ENCODE measurements at places on chromosomes 16 and 17.

DNA sequence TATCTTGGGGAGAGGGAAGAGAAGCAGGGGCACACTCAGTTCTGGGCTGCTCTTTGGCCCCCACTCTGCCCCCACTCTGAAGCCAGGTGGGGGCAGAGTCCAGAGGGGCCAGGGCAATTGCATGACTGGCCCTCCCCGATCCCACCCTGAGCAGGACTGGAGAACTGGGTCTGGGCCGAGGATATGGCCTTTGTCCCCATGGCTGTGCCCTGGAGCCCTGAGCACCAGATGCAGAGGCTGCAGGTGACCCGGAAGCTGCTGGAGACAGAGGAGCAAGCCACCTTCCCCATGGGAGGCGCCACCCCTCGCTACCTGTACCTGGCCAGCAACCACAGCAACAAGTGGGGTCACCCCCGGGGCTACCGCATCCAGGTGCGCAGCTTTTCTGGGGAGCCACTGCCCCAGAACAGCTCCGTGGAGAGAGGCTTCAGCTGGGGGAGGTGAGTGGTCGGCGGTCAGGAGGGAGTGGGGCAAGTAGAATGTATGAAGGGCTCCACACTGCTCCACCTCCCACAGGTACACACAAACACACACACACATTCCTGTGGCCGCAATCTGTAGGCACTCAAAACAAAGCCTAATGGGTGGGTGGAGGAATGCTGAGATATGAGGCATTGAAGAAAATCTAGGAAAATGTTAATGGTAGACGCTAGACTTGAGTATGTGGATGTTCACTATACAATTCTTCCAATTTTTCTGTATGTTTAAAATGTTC is 21.4 kb downstream of the AOC3 start:
- no peak for ATAC-seq

DNA sequence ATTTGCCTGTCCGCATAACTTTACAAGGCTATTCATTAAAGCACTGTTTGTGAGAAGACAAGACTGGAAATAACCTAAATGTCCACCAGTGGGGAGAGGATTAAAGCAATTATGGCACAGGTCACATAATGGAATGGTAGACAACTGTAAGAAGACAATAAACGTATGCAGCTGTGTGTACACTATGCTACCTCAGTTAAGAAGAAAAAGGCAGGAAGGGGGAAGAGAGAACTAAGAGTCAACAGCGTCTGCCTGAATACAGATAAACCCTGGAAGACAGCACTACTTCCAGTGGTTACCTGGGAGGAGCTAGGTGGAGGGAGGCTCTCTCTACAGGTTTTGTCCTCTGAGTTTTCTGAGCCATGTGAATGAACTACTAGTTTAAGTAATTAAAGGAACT is 15.3 kb downstream of the CREBBP start:
- ATAC-seq = no peak

- no peak for ATAC-seq
These were observed 1.4 kb downstream of the LGALS3BP start for GRCh38 chr17:78977997-78978973.

GRCh38 chr16:14331020-14331419 is 259.9 kb downstream of the MRTFB start:
- ATAC-seq = no peak

DNA sequence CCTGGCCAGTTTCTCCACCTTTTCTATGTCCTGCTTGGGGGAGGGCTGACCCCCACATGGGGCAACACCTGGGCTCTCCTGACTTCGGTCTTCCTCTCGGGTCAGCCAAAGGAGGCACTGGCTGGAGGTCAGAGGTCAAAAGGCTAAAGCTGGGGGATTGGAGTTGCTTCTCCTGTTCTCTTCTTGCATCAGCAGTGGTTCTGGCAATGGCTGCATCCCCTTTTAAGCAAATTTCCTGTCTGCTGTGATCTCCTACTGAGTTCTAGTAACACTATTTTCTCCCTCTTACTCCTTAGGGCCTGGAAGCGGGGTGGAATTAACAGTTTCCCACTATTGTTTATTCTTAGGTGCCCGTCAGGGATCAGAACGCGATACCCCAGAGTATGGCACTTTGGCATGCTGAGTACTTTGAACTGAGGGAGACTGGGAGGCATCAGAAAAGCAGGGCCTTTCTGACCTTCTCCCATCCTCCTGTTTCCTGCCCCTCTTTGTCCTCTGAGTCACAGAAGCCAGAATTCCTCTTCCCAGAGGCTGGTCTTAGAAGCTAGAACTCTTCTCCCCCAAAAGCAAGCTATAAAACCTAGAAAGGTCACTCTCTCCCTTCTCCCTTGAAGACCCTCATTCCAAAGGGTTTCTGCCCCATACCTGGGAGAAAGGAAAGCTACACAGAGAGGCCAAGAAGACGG is 268.2 kb downstream of the STX8 start:
- no peak for ATAC-seq

DNA sequence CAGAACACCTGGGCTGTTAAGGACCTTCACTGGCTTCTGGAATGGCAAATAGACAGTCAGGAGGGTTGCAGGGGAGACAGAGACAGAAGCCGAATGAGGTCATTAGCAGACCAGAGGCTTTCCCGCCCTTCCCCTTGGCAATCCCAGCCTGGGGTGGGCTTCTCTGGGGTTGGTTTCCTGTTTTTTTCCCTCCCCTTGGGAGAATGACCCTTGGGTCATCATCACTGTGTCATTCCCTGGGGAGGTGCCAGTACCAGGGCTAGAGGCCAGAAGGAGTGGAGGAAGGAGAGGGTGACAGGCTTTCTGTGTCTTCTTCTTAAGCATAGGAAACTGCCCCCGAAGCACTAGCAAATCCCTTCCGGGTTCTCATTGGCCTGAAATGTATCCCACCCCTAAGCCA is 42.9 kb upstream of the IL21R start:
- ATAC-seq = no peak

GRCh38 chr16:46895399-46896313 is 11.5 kb downstream of the GPT2 start:
- no peak for ATAC-seq

- peak; percentile 37 for ATAC-seq
These were observed 7.4 kb downstream of the MAF start for GRCh38 chr16:79593074-79593531.

GRCh38 chr16:83137894-83138293 is 511.1 kb downstream of the CDH13 start:
- no peak for ATAC-seq

DNA sequence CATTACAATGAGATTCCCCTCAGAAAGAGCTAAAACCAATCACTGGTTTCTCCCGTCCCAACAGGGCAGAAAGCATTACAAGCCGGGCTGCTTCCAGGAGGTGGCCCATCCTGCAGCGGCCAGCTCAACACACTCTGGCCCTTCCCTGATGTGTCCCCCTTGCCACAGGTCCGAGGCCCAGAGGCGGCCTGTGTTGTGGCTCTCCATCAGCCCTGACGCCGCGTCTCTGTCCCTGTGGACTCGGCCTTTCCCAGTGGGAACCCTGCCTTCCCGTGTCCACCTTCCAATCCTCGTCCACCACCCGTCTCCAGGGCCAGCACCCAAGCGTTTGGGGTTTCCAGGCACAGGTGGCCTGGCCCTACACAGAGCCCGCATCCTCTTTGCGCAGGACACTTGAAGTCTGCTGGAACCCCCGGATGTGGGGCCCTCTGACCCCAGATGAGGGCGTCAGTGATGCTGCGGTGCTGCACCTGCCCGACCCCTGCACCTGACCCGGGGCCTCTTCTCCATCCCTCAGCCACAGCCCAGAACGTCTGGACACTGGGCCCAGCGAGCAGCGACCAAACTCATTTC is 21.1 kb downstream of the RAB40B start:
- ATAC-seq = no peak

GRCh38 chr17:1112875-1113274 is 66.9 kb downstream of the ABR start:
- ATAC-seq = no peak

- no peak for ATAC-seq
These were observed 85.9 kb downstream of the TMEM132E start for GRCh38 chr17:34665150-34665806.

- ATAC-seq = no peak
These were observed 209.1 kb downstream of the SLC39A11 start for GRCh38 chr17:72883351-72883750.

GRCh38 chr16:3934491-3935181 is 54.1 kb upstream of the CREBBP start:
- ATAC-seq = no peak

- ATAC-seq = no peak
These were observed 172.7 kb downstream of the TANC2 start for GRCh38 chr17:63138713-63139112.

- peak; percentile 31 for ATAC-seq
These were observed 6.3 kb downstream of the ANKRD11 start for GRCh38 chr16:89484041-89484501.

GRCh38 chr17:30788918-30789317 is 35.6 kb downstream of the CRLF3 start:
- ATAC-seq = no peak

GRCh38 chr16:50254072-50254471 is 12.3 kb upstream of the ADCY7 start:
- ATAC-seq = no peak

DNA sequence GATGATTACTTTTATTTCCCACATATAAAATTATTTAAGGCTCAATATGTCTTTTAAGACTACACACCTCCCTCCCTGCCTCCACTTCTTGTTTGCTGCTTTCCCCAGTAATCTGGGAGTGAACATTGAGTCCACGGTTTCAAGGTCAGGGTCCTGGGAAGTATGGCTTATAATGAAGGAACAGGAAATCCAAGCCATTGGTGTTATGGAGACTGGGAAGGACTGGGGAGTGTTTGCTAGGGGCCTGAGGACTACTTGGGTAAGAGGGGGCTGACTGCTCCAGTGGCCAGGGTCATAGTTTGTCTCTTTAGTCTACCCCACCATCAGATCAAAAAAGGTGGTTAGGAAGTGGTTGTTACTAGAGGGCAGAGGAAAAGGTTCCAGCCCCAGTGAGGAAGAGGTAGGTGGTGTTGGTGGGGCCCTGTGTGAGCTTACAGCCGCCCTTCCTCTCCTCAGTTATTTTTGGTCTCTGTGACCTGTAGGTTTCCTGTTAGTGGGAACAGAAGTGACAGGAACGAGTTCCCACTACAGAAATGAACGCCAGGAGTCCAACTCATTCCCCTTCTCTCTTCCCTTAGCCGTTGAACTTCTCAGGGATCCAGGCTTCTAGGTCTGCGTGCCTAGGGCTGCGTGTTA is 742 bp upstream of the SLC16A13 start:
- peak; percentile 57 for ATAC-seq

- peak; percentile 91 for ATAC-seq
These were observed 1.5 kb upstream of the SRCAP start for GRCh38 chr16:30697264-30698138.

GRCh38 chr17:63842173-63842539 is 329 bp downstream of the SMARCD2 start:
- ATAC-seq = peak; percentile 20

- ATAC-seq = no peak
These were observed 8.2 kb downstream of the HSD3B7 start for GRCh38 chr16:30992931-30993816.

- ATAC-seq = no peak
These were observed 4.3 kb upstream of the CLEC19A start for GRCh38 chr16:19281246-19281645.

- ATAC-seq = peak; percentile 52
These were observed 932 bp downstream of the ZNF267 start for GRCh38 chr16:31874366-31875111.

DNA sequence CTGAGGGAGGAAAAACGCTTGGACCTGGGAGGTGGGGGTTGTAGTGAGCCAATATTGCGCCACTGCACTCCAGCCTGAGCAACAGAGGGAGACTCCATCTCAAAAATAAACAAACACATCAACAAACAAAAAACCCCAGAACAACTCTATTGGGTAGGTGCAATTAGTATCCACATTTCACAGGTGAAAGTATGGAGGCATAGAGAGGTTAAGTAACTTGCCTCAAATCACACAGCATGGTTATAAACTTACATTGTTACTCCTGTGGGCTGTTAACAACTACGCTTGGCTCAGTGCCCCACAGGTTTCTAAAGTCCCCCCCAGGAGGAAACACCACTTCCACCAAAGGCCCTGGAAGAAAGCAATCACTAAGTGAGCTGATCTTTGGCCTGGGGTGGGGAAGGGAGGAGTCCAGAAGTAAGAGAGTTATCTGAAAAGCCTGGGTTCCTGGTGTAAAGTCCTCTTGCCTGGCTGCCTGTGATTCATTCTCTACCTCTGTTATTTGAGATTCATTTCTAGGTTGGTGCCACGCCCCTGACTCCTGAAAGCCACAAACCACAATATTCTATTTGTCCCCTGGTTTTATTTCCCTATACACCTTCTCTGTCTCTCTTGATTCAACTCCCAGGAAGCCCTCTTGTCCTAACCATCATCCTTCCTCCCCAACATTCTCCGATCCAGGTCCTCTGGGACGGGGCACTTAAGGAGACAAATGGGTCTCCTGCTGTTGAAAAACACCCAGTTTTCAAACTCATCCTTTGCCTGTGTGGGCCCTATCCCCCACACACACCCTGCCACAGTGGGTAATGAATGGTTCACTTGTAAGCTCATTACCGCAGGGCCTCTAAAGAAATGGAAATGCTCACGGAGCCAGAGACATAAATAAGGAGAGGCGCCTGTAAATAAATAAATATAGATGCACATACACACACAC is 195.4 kb downstream of the XYLT1 start:
- peak; percentile 71 for ATAC-seq

DNA sequence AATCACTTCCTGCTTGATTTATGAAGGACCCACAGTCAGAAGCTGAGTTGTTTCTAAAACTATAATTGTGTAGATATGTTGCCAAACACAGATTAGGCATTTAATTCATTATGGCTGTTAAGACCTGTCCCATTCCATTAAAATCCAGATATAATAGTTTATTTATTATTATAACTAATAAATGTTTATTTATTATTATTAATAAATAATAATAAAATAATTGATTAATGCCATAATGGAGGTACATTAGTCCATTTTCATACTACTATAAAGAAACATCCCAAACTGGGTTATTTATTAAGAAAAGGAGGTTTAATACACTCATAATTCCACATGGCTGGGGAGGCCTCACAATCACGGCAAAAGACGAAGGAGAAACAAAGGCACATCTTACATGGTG is 1240.9 kb downstream of the CDH11 start:
- no peak for ATAC-seq

- ATAC-seq = no peak
These were observed 58.8 kb upstream of the MSI2 start for GRCh38 chr17:57197466-57198071.

GRCh38 chr17:49580055-49580721 is 4.5 kb downstream of the NXPH3 start:
- ATAC-seq = no peak

GRCh38 chr17:38967290-38967738 is at the start of gene FBXO47:
Gene FBXO47, minus strand, starts transcription at chr17:38967403. Its CDS starts 4,378 bp downstream, at chr17:38963025.
- ATAC-seq = peak; percentile 99

Data from activated T-helper 17 cell treated with anti-CD3 and anti-CD28 coated beads, Interleukin-2, amount 50 U/mL, for 72 hours (primary cell).